ENCODE measurements at places on chromosomes 6 and 20.

GRCh38 chr6:166075186-166075585 is 92.5 kb downstream of the TBXT start:
- DNase-seq: no peak

DNA sequence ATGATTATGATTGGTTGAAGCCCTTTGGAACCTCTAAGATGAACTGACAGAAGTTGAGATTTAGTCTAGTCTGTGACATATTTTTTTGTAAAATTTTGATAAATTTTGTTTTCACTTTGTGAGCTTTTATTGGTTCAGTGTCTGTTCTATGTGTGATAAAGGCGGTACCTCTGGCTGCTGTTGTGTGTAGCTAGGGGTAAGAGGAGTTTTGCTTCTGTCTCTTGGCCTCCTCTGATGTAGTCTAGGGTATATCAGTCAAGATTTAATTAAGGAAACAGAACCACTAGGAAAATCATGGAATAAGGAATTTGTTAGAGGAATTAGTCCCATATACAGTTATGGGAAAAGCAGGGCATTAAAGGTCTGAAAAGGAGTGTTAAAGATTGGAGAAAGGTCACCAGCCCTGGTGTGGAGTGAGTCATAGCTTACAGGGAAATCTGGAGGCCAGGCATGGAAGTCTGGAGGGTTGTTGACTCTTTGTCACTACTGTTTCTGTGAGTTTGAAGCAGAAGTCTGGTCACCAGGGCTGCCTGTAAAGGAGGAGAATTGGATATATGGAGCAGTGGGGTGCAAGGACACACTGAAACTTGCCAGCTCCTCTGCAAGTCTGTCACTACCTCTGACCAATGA is 28.5 kb downstream of the CDC5L start:
- DNase-seq: peak; percentile 35

- DNase-seq: no peak
Measured at GRCh38 chr6:40188931-40189330, 254.7 kb upstream of the MOCS1 start.

DNA sequence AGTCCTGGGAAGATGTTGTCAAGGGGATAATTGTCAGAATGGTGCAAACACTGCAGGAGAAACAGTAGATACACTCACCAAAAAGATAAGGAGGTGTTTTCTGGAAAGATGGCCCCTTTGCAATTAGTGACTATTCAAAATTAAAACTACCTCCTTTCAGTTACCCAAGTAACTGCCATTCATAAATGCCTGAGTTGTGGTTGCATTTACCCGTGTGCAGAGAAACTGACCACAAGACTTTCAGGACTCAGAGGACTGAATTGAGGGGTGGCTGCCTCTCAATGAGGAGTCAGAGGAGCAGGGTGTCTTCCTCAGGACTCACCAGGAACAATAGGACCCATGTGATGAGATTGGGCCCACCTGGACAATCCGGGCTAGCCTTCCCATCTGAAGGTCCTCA is 39.0 kb downstream of the GCM1 start:
- DNase-seq: no peak

DNA sequence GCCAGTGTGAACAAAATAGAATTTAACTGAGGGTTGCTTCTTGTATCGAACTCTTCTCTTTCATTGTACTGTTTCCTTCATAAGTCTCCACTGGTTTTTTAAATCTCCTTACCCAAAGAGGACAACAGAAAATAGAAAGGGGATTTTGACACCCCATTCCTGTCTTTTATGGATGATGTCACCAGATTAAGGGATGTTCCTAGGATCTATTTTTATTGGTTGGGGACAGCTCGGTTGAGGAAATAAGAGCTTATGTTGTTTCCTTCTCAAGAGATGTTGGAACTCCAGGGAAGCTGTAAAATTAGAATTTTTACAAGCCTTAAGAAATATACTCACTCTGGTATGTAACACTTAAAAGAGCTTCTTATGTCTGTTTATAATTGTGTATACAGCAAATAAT is 171.5 kb downstream of the PHF3 start:
- no peak for DNase-seq

GRCh38 chr20:20448881-20449280 is 81.0 kb downstream of the INSM1 start:
- DNase-seq: no peak

- no peak for DNase-seq
Measured at GRCh38 chr6:31126396-31127175, 6.3 kb upstream of the CDSN start.

DNA sequence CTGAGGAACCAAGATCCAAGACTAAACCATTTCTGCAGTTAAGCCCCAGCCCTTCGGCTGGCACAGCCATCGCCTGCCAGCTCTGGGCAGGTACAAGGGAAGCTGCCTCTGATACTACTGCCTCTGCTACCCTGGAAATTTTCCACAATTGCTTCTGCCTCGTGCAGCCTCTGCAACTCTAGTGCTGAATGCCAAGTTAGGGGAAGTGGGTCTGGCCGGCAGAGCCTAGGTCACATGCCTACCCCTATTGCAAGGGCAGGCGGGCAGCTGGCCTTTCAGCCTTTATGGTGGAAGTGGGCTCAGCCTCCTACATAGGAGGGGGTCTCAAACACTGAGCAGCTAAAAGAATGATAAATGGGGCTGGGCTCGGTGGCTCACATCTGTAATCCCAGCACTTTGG is 44.5 kb upstream of the TULP1 start:
- DNase-seq: no peak

DNA sequence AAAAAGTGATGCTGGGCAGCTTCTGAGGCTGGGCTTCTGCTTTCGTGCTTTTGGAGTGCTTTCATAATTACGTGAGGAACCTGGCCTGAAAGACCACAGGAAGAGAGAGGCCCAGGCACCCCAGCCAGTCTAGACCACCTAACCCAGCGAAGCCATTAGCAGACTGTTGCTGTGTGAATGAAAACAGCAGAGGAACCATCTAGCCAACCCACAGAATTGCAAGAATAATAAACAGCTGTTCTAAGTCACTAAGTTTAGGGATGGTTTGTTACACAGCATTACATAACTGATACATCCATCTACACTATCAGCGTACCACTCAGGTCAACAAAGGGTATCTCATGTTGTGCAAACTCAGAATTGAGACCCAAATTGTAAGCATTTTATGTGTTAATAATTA is 34.5 kb downstream of the FGD2 start:
- DNase-seq: no peak

DNA sequence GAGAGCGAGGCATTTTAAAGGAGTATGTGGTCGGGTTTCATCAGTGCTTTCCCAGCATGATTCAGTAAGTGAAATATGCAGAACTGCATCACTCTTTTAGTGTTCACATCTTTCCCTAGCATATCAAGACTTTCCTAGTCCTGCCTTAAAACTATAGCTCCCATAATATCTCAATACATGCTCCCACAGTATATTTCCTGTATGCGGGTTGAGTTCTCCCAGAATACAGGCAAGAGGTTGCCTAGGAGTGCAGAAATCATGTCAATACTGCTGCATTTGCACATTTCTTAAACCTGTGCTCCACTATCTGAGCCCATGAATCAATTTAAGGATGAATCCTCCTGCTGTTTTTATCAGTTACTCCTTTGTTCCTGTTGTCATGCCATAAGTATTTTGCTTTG is 386.6 kb upstream of the SLC35B3 start:
- DNase-seq: no peak

DNA sequence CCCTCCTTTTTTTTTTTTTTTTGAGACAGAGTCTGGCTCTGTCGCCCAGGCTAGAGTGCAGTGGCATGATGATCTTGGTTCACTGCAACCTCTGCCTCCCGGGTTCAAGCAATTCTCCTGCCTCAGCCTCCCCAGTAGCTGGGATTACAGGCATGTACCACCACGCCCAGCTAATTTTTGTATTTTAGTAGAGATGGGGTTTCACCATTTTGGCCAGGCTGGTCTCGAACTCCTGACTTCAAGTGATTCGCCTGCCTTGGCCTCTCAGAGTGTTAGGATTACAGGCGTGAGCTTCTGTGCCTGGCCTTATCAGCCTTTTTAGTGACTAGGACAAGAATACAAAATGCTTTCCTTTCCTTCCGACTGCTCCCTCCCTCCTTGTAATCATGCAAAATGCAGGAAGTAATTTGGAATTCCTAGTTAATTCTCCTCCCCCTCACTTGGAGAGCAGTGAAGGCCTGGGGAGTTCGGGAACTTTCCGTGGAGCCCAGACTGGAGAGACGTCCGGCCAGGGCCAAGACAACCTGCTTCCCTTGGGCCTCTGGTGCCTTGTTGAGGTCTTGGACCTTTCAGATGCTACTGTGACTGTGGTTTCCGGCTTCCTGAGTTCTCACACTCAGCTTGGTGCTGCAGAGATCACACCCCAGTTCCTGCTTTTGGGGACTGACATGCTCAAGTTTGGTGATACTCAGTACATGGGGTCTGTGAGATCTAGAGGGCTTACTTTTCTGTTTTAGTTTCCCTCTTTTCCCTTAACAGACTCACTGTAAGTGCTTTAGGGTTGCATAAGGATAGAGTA is 3.9 kb upstream of the PHF20 start:
- DNase-seq: no peak

DNA sequence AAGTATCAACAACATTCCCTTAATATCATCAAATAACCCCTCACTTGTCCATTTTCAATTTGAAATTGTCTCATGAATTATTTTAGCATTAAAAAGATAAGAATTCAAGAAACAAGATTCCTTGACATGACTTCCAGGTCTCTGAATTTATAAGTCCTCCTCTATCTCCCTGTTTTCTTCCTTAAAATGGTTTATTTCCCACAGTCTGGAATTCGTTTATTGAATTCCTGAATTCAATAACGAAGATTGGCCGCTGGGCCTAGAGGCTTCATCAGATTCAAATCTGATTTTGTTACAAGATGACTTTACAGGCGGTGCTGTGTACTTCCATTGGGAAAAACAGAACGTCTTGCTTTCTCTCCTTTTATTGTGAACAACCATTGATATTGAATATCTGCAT is 48.9 kb upstream of the NELFCD start:
- DNase-seq: no peak

DNA sequence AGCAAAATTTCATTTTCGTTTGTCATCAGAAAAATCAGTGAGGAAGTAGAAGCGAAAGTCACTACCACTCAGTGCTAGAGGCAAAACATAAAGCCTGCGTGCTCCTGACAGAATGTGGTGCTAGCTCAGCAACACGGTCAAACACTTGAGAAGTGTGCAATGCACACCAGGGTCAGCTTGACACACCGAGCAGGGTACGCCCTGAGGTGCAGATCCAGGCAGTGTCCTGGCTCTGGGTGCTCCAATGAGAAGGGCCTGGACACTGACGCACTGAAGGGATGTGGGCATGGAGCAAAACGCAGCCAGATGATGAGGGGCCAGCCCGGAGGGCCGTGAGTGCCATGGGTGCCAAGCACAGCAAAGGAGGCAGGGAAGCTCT is 5.9 kb downstream of the RNASET2 start:
- DNase-seq: no peak

- peak; percentile 61 for DNase-seq
Measured at GRCh38 chr6:21885532-21886114, 292.1 kb downstream of the SOX4 start.

DNA sequence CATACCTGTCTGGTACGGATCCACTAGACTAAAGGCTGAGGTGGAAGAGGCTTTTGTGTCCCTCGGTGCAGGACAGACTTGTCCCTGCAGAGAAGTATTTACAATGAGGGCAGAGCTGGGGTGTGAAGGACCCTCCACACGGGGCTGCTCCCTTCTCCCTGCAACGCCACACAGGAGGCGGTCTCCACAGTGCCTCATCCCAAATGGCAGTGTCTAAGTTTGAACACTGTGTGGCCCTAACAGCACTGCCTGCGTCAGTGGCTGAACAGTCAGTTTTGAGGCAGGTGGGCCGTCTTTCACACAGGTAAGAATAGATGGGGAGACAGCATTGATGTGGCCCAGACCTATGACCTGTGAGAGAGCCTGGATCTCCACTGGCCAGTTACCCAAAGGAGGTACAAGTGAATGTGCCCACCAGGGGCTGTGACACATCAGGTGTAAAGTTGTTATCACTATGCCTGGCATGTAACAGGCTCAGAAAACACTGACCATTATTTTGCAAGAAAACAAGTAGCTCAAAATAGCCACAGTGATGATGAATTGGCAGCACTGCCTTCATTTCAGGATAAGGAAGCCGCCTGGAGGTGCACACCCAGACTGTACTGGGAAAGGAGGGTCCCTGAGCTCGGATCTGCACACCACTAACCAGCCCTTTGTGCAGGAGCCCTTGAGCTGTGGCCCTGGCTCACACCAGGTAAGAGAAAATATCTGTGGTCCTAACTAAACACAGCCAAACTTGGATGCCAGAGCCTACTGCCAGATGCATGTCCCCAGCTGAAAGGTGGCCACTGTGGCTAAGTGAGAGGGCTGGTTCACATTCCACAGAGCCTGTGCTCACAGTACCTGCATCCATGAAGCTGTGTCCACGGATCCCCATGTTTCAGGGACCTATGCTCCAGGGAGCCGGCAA is 246.7 kb downstream of the DLL1 start:
- no peak for DNase-seq

GRCh38 chr6:13500915-13501314 is 13.5 kb upstream of the GFOD1 start:
- no peak for DNase-seq

DNA sequence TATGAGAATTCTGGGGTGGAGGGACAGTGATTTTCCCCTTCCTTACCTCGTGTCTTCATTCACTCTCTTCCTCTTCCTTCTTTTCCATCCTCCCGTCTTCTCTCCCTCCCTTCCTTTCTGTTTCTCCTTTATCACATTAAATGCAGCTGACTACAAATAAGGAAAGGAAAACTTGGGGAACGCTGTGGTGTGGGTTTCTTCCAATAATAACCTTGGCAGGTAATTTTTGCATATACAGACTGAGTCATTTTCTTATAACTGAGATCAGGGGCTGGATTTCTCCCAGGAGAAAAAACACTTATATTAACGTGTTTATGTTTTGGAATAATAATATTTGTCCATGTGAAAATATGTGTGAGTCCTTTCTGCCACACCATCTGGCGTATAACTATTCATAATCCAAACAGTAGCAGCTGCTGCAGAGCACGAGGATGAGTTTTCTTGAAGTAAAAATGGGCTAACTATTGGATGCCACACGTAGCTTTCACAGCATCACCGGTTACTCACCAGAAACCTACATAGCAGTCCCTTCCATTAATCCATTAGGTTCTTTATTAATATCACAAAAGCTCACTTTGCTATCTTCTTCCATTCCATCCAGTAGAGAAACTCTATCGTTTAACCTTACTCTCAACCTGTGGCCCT is 139.2 kb upstream of the SASH1 start:
- peak; percentile 53 for DNase-seq
